ENCODE measurements at places on chromosomes 5 and 9.

- no peak for DNase-seq
Observed at GRCh38 chr5:94575196-94575595, 43.2 kb downstream of the KIAA0825 start.

DNA sequence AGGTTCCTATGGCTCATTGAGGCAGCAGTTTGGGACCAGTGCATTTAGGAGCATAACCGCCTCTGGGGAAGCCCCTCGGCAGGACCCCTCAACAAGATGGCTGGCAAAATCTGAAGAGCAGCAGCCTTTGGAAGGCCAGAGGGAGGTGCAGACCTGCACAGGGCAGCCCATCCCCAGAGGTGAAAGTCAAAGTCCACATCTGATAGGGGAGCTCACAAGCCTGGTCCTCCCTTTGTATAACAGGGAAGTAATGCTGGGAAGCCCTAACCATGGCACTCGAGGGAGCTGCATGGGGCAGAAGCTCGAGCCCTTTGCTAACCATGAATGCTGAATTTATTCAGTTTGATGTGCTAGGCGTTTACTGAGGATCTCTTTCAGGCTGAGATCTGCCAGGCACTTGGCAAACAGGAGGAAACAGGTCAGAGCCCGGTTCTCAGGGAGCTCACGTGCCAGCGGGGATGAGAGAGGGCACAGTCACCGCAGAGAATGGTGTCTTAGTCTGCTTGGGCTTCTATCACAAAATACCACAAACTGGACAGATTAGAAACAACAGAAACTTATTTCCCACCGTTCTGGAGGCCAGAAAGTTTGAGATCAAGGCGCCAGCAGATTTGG lies 114.1 kb downstream of the GABBR2 start:
- no peak for DNase-seq

GRCh38 chr5:18334949-18335348 lies 700.7 kb downstream of the TAF11L14 start:
- DNase-seq: no peak

GRCh38 chr5:163867324-163867723 lies 361.9 kb downstream of the MAT2B start:
- DNase-seq: no peak

DNA sequence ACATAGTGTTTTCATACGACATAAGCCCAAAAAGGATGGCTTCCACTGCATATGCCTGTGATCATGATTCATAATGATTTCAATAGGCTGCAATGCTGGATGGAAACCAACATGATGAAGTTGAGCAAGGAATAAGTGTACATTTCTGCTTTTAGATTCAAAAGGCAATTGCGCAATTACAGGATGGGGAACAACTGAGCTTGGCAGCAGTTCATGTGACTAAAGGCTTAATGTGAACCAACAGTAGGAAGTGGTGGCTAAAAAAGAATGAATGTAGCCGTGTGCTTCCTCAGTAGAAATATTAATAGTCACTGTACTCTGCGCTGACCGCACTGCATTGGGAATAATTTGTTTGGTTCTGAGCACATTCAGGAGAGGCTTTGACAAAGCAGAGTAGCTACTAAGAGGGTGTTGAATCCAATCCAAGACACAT lies 51.2 kb downstream of the SLC1A3 start:
- DNase-seq: no peak

GRCh38 chr9:13929013-13929412 lies 384.9 kb downstream of the NFIB start:
- DNase-seq: no peak

DNA sequence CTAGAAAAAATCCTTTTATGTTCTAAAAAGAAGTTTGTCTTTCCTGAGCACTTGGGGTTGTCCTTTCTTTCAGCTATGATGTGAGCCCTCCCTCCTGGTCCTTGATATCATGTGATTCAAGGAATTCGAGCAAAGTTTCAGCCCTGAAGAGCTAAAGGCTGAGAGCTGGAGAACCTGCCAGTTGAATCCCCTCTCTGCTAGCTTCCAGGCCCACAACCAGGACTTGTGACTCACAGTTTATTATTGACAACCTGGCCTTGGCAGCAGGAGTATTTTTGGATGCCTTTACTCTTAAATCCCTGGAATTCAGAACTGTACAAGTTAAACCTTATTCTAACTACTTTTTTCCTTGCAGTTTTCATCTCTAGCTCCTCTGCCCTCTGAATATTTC lies 182.8 kb downstream of the SPOCK1 start:
- DNase-seq: no peak

DNA sequence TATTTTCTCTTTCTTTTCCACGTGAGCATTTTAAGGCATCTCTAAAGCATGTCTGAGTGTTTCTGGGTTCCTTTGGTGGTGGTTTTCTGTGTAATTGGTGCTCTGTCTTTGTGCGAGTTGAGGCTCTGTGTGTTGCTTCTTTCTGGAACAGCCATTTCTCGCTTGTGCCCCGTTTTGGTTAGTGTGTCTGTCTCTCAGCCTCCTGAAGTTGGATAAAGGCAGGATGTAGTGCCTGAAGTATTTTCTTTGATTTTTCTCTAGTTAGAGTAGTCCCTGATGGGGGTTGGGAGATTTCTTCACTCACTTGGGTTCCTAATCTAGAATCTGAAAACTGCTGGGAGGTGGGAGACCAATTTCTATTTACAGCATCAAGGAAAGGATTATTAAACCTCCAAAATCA lies 129.7 kb upstream of the TMEM161B start:
- no peak for DNase-seq

DNA sequence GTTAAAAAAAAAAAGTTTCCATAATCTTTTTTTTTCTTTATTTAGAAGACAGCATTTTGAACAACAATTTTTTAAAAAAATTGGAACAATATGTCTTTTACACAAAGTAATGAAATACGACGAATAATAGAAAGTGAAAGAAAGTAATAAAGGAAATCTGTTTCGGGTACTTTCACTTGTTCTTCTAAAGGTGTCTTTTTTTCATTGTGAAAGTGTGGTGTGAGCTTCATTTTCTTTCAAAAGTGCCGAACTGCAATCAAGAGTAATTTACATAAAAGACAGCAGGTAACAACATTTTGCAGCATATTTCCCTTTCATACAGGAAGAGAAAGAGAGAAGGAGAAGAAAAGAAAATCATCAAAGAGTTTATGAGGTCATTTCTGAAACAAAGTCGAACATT lies 159.7 kb upstream of the CDH12 start:
- DNase-seq: no peak

GRCh38 chr5:96023518-96023917 lies 61.9 kb upstream of the ELL2 start:
- no peak for DNase-seq

DNA sequence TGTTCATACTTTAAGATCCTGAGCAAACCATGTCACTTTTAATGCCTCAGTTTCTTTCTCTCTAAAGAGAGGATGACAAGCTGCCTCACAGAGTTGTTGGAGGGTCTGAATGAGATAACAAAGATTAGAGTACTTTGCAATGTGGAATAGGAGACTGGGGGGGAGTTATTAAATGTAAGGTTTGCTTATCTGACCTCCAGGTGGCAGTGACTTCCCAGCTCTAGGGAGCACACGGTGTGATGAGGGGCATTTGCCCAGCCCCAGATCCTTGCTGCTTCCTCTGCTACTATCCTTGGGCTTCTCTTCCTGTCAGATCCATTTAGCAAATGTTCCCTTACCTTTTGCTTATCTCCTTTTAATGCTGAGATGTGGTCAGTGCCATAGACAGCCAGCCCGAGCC lies 30.7 kb downstream of the ENHO start:
- no peak for DNase-seq

- no peak for DNase-seq
Observed at GRCh38 chr5:100746730-100747129, 156.4 kb downstream of the ST8SIA4 start.

DNA sequence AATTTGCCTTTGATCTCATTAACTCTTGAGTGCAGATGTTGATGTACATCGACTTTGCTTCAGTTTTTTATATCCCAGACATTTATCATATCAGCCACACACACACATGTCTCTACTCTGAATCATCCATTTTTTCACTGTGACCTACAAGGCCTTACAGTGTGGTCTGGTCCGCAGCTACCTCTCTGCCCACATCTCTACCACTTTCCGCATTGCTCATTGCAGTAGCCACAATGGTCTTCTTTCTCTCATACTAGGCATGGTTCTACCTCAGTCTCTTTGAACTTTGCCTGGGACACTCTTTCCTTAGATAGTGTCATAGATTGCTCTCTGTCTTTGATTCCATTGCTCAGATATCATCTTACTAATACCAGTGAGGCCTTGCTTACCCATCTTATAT lies 87.9 kb upstream of the FSD1L start:
- no peak for DNase-seq

GRCh38 chr9:78821126-78821822 lies 524.3 kb downstream of the PSAT1 start:
- no peak for DNase-seq

GRCh38 chr5:171578049-171578828 lies 158.8 kb downstream of the FGF18 start:
- DNase-seq: no peak

DNA sequence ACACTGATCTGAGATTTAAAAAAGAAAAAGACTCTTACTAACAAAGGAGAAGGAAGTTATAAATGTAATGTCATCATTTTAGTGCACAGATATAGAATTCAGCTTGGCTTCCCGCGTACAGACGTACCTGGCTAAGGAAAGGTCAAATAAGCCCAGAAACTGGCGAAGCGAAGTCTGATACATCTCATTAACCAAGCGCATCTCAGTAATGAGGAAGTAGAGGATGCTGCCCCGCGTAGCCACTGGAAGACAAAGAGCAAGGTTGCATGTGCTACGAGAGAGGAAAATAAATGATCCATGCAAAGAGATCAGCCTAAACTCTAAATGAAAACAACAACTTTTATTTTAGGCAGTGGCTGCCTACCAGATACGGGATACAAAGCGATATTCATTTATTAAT lies 208.8 kb downstream of the DNAH5 start:
- DNase-seq: no peak

DNA sequence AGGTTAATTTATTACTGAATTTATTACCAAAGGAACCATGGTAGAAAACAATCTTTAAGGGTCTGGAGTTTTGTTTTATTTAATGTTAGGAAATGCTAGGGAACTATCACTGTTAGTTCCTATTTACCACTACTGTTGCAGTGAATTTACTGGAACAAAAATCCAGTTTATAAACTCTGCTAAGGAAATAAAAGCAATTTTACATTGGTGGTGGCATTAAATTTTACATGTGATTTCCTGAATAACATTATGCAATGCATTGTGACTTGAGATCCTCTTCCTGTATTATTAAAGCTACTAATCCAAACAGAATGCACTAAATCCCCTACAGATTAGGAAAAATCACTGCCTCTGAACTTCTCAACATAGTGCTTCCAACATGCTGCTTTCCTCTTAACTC lies 599.5 kb upstream of the PTGER4 start:
- DNase-seq: no peak

DNA sequence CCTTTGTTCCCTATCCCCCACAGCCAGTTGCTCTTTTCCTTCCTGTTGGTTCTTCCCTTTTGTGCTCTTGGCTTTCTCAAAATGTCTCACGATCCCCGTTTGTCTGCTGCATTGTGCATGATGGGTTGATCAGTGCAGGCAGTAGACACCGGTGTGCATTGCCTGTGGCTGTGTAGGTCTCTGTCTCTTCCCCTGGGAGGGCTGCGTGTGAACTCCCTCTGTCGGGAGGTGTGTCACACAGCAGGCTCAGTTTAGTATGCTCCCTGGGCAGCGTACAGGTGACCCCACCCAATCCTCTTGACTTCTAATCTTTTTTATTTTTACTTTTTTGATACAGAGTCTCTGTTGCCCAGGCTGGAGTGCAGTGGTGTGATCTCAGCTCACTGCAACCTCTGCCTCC lies 265.3 kb downstream of the FSTL4 start:
- no peak for DNase-seq

DNA sequence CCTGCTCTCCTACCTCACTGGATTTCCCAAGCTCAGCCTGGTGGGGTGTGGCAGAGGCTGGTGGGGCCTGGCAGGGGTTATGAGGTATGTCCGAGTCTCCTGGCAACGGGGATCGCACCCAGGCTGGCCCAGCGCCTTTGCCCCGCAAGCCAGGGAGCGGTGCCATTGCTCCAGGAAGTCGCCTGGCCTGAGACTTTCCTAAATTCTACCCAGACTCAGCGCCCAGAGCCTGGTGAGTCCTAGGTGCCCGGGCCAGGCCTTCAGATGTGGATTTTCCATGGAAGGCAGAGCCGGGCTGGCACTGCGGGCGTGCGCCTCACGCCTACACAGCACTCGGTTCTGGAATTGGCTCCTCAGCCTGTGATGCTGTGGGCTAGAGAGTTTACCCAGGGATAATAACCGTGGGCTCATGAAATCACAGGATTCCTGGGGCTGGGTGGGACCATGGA lies 155.4 kb upstream of the COL5A1 start:
- DNase-seq: peak; percentile 4

DNA sequence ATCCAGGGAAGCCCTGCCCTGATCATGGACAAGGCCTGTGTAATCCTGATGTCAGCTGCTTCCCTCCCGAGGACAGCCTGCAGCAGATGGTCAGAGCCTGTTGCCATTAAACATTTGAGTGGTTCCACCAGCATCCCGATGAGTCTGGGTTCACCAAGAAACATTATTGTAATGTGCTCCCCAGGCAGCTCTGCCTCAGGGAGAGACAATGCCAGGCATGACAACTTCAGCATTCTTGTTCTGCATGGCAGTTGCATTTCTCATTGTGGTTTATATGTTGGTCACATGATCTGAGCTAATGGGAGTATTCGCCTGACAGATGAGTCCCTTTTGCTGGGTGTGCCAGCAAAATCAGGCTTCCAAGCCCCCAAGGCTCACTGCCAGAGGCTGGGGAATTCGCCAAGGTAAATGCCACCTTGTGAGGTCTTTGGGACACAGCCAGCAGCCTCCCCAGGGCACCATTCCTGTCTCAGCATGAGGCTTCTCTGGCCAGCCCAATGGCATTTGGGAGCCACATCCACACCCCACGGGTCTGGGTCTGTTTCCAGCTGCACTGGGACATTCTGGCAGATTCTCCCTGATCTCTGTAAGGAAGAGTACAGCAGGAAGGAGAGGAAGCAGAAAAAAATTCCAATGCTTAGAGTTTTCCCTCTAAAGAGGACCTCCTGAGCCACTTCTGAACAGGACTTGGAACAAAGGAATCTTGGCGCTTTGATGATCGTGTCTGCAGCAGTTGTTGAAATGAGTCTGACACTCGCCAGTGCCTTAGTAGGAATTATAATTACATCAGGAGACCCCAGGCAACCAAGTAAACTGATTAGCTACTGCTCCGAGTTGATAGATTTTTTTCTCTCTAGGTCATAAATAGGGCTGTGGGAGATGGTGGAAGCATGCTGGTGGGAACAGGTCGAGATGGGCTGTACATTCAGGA lies 18.7 kb downstream of the KCNIP1 start:
- no peak for DNase-seq

- DNase-seq: no peak
Observed at GRCh38 chr5:71894091-71894490, 175.0 kb downstream of the CARTPT start.

DNA sequence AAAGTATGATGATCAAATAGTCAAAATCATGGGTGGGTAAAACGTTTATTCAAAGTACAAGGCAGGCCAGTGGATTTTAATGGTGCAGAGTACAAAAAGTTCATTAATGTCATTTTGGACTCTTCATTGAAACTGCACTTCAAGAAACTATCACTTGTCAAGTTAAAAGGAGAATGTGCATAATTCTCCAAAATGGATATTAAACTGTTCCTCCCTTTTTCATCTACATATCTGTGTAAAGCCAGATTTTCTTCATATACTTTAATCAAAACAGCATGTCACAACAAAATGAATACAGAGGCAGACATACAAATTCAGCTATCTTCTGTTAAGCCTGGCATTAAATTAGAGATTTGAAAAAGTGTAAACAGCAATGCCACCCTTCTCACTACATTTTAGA lies 401.6 kb downstream of the NR2F1-AS1 start:
- DNase-seq: no peak
